ENCODE measurements at places on chromosomes 4 and X.

GRCh38 chrX:119201570-119201969, 34.5 kb upstream of the PGRMC1 start:
- no peak for DNase-seq

- DNase-seq = no peak
These were observed 262.7 kb downstream of the SPRY1 start for GRCh38 chr4:123659262-123659661.

GRCh38 chrX:21870494-21870893, 14.7 kb downstream of the YY2 start:
- no peak for DNase-seq

GRCh38 chr4:84917086-84917821, 49.2 kb downstream of the WDFY3 start:
- no peak for DNase-seq

DNA sequence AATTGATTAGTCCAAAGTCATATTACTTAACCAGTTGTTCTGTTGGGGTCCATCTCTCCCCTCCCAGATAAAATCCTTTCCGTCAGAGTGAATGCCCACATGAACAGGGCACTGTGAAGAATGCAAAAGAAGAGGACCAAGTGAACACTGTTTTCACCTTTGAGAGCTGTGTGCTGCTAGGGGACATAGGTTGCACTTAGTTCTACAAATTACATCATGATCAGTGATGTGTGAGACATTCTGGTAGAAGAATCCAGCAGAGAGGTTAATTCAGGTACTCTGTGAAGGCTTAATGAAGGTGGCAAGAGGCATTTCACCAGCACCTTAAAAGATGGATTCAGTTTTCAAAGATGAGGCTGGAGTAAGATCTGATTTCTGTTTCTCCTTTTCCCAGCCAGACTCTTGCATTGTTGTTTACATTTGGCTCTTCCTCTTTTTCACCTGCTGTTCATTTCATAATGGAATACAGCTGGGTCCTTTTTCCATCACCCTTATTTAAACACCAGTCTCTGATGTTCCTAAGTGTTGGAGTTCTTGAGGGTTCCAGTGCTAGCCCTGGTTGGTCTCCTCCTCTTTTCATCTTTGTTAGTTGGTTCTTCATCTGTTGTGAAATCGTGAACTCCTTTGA, 10.9 kb downstream of the GAB1 start:
- no peak for DNase-seq

GRCh38 chr4:77155631-77156452, 1.2 kb upstream of the CCNG2 start:
- no peak for DNase-seq

GRCh38 chr4:161554372-161554990, 609.3 kb downstream of the FSTL5 start:
- DNase-seq = no peak

DNA sequence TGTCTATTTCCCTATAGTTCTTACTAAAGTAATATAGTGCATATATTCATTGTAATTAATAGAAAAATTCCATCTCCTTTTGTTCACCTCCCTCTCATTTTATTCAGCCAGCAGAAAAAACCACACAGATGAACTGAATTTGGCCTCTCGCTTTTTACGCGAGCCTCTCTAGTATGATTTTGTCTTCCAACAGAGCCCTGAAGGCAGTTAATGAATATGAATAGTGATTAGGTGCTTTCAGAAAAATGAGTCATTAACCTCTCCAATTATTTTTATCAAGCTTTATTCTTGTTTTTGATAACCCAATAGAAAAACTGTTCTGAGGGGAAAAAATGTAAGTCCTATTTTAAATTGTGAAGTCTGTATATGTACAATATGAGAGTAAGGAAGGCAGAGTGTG, 74.1 kb downstream of the ZAR1 start:
- no peak for DNase-seq

DNA sequence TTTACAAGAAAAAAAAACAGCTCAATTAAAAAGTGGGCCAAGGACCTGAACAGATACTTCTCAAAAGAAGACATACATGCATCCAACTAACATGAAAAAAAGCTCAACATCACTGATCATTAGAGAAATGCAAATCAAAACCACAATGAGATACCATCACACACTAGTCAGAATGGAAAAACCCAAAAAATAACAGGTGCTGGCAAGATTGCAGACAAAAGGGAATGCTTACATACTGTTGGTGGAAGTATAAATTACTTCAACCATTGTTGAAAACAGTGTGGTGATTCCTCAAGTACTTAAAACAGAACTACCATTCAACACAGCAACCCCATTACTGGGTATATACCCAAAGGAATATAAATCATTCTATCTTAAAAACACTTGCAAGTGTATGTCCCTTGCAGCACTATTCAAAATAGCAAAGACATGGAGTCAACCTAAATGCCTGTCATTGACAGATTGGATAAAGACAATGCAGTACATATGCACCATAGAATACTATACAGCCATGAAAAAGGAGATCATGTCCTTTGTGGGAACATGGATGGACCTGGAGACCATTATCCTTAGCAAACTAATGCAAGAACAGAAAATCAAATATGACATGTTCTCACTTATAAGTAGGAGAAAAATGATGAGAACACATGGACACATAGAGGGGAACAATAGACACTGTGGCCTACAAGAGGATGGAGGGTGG, 97.6 kb downstream of the RAB28 start:
- DNase-seq = no peak

DNA sequence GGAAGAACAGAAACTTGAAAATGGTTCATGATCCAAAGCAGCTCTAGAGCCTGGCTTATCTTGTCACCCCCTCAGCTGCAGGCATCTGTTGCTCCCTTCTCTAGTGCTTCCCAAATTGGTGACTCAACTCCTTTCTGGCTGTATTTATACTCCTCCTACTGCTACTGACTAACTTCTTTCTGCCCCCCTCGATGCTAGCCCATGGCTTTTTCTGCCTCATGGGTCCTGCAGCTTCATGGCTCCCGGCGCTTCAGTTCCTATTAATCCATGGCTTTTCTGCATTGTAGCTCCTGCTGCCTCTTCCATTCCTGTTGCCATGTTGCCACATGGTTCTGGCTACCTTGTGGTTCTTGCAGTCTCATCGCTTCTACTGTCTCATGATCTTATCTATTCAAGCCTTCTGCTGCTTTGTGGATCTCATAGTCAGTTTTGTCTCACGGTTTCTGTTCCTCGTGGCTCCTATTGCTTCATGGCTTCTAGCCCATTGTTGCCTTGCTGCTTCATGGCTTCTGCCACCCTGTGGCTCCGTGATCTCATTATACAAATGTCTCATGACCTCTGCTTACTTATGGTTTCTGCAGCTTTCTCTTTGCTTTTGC, 48.1 kb downstream of the SMC1A start:
- no peak for DNase-seq

DNA sequence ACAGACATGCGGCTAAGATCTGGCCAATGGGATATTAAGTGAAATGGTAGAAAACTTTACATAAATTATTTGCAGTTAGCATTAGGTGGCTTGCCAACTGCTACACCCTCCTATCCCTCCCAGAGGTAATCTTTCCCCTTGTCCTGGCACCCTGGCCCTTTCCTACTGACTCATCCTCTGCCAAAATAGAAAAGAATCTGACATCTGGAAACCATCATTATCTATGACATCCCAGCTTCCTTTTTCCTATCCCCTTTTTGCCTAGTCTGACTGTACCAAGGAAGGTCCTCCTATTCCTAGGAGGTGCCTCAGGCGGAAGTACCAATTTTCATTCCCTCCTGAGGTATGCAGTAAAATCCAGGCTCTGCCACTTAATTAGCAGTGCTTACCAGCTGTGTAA, 163.6 kb upstream of the KLF3 start:
- DNase-seq = no peak

DNA sequence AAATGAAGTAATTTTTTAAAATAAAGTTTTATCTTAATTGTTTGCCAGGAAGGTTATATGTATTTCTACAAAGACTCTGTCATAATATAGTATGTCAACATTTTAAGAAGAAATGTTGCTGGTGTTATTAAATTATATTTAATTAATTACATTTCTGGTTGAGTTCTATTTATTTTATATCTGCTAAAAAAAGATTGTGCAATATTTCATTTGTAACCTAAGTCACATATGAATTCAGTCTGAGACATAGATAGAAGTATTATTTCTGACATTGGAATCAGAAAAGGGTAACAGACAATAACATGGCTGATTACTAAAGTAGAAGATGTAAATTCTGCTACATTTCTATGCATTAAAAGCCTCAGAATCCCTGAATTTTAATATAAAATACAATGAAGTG, 1985.1 kb downstream of the C4orf33 start:
- DNase-seq = no peak

DNA sequence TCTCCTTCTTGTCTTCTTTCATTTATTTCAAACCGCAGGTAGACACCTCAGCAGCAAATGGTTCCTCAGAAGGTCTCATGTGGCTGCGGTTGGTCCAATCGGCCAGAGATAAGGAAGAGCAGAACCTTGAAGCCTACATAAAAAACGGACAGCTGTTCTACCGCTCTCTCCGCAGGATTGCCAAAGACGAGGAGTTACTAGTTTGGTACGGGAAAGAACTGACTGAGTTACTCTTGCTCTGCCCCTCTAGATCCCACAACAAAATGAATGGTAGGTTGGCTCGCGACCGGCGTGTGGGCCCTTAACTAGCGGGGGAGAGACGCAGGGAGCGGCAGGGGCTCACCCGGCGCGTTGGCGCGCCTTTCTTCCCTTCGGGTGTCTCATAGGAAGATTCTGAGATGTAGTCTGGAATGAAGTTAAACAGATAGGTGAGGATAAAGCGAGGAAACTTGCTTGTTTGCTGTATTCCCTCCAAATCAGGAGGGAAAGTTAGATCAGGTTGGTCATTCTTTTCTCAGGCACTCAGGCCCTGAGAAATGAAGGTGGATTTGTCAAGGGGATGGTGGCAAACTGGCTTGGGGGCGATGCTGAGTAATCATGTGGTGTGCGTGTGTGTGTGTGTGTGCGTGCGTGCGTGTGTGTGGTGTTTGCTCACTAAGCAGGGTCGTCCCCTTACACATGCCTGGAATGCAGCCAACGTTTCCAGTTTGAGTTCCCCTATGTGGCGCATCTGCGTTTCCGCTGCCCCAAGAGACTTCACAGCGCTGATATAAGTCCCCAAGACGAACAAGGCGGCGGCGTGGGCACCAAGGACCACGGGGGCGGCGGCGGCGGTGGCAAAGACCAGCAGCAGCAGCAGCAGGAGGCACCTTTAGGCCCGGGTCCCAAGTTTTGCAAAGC, 4.2 kb downstream of the PRDM8 start:
- DNase-seq = no peak

- no peak for DNase-seq
These were observed 99.5 kb downstream of the PPP2R2C start for GRCh38 chr4:6372649-6373525.
